ENCODE measurements at places on chromosomes 5 and 9.

DNA sequence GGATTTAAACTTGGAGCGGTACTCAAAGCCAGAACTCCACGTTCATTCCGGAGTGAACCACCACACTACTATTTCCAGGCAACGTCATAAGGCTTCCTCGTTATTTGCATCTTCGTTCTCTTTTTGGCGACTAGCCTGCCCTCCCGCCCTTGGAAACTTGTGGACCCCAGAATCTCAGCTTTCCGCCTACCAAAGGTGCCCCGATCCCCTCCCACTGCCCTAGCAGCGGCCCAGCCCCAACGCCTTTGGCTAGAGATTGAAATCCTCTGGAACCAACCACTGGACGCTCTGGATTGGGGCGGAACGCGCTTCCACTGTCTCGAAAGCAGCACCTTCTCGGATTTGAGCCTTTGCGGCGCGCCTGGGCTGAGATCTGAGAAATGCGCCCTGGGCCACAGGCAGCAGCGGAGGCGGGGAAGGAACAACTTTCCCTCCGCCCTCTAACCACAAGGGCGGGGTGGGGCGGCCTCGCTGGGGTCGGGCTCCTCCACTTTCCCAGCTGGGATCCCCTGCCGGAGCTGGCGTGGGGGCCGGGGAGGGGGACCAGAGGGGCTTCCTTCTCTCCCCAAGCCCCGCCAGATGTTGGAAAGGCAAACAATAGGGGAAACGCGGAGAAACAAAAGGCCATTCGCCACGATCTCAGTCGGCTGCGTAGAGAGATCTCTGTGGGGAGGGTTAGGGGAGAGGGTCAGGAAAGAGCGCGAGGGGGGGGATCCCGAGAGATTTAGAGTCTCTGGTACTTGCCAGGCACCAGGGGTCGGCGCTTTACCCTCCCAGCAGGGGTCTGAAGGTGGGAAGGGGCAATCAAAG lies 1.3 kb downstream of the MOB3B start:
- DNase-seq, result peak; percentile 49

- no peak for DNase-seq
Observed at GRCh38 chr5:140242099-140242498, 60.8 kb downstream of the PFDN1 start.

DNA sequence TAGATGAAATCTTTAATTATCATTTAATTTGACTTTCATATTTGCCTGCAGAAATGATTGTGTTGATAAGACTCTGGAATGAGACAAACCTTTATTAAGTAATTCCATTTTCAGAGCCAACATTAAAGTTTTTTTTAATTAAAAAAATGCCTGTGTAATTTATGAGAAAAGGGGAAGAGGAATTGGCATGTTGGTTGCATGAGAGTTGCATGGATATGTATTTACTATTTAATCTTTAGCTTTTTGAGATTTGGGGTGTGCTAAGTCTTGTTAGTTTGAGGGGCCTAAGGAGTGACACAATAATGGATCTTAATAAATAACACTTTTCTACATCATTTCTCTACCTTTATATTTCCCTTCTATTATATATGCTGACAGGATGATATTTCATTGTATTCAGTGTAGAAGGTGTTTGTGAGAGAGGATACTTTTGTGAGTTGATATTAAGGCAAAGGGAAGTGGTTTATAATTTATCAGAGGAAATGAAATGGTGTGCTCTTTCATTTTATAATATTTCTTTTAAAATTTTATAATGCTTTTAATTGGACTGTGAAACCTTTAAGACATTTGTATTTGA lies 54.9 kb downstream of the PIK3R1 start:
- no peak for DNase-seq

GRCh38 chr9:35725362-35725761 lies 6.6 kb downstream of the TLN1 start:
- no peak for DNase-seq

DNA sequence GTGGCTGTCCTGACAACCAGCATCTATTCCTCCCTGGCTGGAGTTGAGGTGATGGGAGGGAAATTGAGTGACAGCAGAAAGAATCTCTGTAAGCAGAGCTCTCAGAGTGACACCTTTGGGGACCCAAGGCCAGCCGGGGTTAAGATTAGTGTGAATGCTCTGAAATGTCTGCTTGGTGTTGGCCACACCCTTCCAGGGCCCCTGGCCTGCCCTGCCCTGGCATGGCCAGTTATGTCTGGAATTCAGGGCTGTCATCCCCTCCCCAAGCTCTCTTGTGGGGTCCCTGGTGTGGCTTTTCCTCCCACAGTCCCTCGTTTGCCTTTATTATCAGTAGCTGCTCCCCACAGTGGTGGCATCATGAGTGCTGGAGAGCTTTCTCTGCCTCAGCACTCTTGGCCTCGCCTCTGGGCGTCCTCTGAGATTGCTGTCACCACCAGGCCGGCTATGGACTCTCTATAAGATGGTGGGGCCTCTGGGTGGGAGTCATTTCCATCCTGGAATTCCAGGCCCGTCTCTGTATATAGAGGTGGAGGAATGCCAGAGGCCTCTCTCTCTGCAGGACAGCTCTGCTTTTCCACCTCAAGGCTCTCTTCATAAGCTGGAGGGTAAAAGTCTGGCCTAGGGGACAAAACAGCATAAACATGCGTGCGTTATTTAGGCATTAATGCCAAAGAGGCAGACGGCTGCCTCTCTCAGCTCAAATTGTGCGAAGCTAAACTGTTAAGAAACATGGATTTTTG lies 3.6 kb downstream of the TMEM252 start:
- no peak for DNase-seq

DNA sequence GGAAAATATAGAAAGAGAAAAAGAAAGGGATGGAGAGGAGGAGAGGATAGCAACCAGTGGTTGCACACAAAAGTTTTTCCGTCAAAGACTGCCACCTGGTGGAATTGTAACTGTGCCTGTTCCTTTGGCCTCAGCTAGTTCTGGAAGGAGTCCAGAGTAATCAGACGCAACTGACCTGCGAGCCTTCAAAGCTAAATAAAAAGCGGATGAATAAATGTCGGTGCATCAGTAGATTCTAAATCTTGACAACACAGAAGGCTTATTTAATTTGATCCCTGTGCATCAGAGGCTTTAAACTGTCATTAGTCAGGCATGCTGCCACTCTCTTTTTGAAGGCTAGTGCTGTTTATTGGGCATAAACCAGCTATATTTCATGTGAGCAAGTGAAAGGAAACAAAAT lies 132.9 kb upstream of the ACO1 start:
- DNase-seq, result peak; percentile 35

Data from CD4-positive, alpha-beta T cell treated with Interleukin-10 for 1 hour (primary cell).